ENCODE measurements at places on chromosomes 11 and 22. TPM values are rescaled to one million over a fixed set of nuclear protein-coding genes. Genes with fewer than 3 reads are reported as not detected.

The FGF3 gene
- polyA plus RNA-seq: not detected

The UPK2 gene
- not detected for polyA plus RNA-seq

The SDF2L1 gene
- polyA plus RNA-seq: 34.7 TPM

DNA sequence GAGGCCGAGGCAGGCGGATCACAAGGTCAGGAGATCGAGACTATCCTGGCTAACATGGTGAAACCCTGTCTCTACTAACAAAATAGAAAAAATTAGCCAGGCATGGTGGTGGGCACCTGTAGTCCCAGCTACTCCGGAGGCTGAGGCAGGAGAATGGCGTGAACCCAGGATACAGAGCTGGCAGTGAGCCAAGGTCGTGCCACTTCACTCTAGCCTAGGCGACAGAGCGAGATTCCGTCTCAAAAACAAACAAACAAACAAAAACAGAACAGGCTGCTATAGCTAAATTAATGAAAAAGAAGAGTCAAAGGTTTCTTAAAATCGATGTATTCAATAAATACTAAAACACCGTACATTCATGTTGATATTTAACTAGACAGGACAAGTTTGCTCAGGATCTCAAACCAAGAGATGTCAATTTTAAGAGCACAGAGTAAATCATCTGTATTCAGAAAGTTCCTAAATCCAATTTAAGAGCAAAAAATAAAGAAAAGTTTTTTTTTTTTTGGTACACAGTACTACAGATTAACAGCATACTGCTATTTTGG lies 59.9 kb downstream of the NUP98 start:
- no peak for DNase-seq

DNA sequence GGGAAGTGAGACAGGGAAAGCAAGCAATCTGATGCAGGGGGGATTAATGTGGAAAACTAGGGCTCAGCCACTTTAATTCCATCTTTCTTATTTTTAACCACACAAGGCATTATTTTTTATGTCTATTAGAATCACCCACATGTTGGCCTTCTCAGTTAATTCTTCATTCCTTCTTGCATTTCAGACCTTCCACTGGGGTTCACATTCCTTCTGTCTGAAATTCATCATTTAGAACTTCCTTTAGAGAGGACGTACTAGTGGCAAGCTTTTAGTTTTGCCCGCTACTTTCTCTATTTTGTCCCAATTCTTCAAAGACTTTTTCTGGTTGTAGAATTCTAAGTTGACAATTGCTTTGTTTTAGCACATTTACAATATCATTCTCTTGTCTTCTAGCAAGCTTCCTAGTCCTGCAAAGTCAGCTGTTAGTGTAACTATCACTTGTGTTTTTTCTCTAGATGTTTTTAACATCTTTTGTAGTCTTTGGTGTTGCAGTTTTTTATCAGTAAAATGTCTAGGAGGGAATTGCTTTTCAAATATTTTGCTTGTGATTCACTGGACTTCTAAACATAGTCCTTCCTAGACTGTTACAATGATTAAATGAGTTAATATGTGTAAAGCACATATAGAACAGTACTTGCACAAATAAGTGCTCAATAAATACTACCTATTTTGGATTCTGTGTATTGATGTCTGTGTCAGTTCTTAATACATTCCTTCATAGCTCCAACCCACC lies 5.5 kb upstream of the NNMT start:
- no peak for DNase-seq

DNA sequence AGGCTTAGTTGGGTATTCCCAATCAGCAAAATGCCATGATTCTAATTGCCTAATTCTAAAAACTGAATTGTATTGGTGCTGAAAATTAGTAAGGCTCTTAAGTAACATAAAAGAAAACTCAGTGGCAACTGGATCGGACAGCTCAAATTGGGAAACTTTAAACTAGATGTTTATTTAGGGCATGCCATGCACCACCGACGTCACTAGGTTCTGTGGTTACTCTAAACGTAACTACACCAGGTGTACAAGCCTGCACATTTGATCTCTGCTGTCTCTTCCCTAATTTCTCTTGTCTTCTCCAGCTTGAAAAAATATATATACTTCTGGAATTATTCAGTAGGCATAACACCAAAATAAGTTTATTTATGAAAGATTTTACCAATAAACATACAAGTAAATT lies 378.2 kb downstream of the DCDC1 start:
- no peak for DNase-seq

DNA sequence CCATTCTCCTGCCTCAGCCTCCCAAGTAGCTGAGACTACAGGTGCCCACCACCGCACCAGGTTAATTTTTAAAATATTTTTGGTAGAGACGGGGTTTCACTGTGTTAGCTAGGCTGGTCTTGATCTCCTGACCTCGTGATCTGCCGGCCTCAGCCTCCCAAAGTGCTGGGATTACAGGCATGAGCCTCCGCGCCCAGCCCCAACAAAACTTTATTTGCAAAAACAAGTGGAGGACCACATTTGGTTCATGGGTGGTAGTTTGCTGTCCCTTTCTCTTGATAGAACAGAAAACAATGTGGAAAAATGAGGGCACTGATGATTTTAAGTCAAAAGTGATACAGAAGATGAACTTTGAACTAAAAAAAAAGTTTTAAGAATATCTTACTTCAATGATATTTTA lies 121.8 kb upstream of the SERPIND1 start:
- DNase-seq: no peak

GRCh38 chr22:40312050-40312449 lies 34.2 kb upstream of the ADSL start:
- no peak for DNase-seq

GRCh38 chr11:64000026-64000739 lies 13.9 kb downstream of the OTUB1 start:
- peak; percentile 78 for DNase-seq

GRCh38 chr11:44978961-44979331 lies 28.3 kb upstream of the TP53I11 start:
- DNase-seq: no peak

GRCh38 chr22:49052560-49052959 lies 775.1 kb downstream of the BRD1 start:
- no peak for DNase-seq

GRCh38 chr11:26958702-26959049 lies 35.2 kb upstream of the FIBIN start:
- no peak for DNase-seq

DNA sequence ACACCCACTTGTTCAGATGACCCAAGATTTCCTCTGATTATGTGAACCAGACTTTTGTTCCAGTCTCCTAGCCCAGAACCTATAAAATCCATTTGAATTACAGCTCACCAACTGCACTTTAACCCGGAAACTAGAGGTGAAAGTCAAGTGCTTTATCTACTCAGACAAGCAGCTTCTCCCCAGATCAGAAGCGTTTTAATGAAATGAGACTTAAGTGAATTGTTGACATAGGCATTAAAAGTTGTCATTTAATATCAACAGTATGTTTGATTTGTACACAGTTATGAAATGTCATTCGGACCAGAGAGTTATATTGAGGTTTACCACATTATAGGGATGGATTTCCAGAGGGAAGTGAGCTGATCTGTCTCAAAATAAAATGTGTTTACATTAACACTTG lies 52.0 kb downstream of the CADM1 start:
- no peak for DNase-seq

DNA sequence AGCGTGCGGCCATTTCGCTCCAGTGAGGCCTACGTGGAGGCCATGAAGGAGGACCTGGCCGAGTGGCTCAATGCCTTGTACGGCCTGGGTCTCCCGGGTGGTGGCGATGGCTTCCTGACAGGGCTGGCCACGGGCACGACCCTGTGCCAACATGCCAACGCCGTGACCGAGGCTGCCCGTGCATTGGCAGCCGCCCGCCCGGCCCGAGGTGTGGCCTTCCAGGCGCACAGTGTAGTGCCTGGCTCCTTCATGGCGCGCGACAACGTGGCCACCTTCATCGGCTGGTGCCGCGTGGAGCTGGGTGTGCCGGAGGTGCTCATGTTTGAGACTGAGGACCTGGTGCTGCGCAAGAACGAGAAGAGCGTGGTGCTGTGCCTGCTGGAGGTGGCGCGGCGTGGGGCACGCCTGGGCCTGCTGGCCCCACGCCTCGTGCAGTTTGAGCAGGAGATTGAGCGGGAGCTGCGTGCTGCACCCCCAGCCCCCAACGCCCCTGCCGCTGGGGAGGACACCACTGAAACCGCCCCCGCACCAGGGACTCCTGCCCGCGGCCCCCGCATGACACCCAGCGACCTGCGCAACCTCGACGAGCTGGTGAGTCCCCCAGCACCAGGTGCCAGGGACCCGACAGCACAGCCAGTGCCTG lies 1.8 kb downstream of the GAS2L1 start:
- DNase-seq: peak; percentile 77

- DNase-seq: no peak
Observed at GRCh38 chr22:29205252-29205593, 473 bp upstream of the EMID1 start.

- no peak for DNase-seq
Observed at GRCh38 chr11:105673089-105673488, 63.2 kb downstream of the GRIA4 start.

DNA sequence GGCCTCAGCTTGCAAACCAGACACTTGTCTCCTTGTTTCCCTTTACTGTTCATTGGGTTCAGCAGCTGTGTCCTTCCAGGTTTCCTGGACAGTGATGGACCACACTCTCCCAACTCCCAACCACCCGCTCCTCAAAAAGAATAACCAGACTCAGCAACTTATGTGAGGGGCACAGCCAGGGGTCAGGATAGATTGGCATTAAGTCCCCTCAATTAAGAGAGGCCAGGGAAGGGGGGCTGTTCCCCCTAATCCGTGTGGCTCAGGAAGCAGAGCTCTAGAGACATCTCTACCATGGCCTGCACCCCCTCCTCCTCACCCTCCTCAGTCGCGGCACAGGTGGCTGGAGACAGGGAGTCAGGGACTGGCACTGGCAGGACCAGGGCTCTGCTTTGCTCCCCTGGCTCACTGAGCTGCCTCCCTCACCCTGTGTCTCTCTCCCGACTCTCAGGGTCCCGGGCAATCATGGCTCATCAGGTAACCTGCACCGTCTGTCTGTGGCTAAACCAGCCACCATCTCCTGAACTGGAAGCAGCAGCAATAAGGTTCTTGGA lies 111.7 kb downstream of the ZNF280B start:
- DNase-seq: no peak

- DNase-seq: no peak
Observed at GRCh38 chr22:38327805-38328204, 10.6 kb upstream of the CSNK1E start.

Measured in aorta (tissue), 5 donors.